Activated CD4-positive, alpha-beta T cell treated with anti-CD3 and anti-CD28 coated beads for 48 hours (primary cell): ENCODE measurements at places on chromosomes 4 and X.

- DNase-seq: no peak
These were observed 153.4 kb downstream of the FSTL5 start for GRCh38 chr4:162010362-162010761.

- no peak for DNase-seq
These were observed 35.3 kb upstream of the TENM3 start for GRCh38 chr4:182207830-182208396.

DNA sequence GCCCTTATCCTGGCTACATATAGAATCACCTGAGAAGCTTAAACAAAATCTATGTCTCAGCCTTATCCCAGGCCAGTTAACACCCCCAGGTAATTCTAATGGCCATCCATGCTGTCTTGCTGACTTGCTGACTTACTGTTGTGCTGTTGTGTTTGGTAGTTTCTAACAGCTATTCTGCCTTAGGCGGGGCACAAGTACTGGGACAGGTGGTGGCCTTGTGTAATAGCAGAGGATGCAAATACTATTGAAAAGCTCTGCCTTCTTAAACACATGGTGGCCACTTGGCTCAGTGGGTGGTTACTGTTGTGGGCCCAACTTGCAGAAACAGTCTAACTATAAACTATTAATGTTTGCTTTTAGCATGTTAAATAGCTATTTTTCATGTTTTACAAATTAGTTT lies 56.2 kb downstream of the CDS1 start:
- DNase-seq: no peak

GRCh38 chr4:53161051-53161786 lies 204.6 kb downstream of the SCFD2 start:
- DNase-seq: no peak

- no peak for DNase-seq
These were observed 127.3 kb downstream of the TMA16 start for GRCh38 chr4:163621821-163622220.

GRCh38 chr4:189656641-189657040 lies 284.0 kb upstream of the FRG1 start:
- DNase-seq: no peak

DNA sequence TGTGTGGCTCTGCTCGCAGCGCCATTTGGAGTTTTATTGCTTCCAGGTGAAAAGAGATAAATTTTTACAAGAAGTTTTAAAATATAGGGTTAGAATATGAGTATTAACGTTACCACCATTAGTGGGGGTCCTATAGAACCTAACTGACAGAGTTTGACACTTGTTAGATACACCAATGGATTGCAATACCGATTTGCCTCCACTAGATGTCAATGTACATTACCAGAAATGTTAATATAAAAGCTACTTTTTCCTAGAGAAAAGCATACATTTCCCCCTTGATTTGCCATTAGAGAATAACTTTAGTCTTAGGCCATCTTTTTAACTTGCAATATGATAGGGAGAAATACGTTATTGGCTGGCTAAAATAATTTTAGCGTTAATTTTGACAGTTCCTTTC lies 108.4 kb downstream of the LINC00632 start:
- no peak for DNase-seq

GRCh38 chr4:113730467-113731216 lies 30.9 kb downstream of the CAMK2D start:
- no peak for DNase-seq

GRCh38 chrX:11724122-11725017 lies 33.7 kb upstream of the MSL3 start:
- DNase-seq: peak; percentile 9

- DNase-seq: no peak
These were observed 84.3 kb upstream of the TAPT1 start for GRCh38 chr4:16310606-16311005.

DNA sequence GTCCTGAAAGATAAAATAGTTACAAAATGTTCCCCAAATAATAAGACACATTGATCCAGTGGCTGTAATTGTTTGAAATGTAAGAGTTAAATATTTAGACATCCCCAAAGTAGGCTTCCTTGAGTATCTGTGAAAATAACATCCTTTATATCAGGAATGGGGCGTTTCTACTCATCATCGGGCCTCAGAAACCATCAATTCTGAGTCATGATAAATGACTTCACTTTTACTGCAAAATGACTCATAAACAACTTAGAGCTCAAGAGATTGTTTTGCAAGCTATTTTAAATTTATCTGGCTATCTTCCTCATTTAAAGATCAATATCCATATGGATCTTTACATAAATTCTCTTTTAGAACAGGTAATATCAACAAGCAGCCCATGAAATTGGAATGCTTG lies 369.4 kb upstream of the CNKSR2 start:
- DNase-seq: no peak

- no peak for DNase-seq
These were observed 73.5 kb upstream of the EMCN start for GRCh38 chr4:100591161-100591876.

DNA sequence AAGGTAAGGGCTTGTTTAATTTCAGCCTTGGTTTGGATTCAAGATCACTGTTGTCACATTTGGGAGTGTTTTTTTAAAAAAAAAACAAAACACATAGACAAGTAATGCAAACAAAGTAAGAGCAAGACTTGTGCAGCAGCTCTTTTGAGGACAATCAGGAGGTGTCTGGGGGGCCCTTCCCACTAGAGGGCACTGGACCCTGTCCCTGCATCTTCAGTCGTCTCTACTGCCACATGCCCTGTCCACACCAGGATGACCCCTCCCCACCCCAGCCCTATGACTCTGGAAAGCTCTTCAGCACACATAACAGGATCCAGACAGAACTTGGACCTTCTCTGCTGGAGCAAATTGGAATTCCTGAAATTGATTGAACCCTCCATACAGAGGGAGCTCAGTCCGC lies 71.0 kb downstream of the USP46 start:
- peak; percentile 32 for DNase-seq

DNA sequence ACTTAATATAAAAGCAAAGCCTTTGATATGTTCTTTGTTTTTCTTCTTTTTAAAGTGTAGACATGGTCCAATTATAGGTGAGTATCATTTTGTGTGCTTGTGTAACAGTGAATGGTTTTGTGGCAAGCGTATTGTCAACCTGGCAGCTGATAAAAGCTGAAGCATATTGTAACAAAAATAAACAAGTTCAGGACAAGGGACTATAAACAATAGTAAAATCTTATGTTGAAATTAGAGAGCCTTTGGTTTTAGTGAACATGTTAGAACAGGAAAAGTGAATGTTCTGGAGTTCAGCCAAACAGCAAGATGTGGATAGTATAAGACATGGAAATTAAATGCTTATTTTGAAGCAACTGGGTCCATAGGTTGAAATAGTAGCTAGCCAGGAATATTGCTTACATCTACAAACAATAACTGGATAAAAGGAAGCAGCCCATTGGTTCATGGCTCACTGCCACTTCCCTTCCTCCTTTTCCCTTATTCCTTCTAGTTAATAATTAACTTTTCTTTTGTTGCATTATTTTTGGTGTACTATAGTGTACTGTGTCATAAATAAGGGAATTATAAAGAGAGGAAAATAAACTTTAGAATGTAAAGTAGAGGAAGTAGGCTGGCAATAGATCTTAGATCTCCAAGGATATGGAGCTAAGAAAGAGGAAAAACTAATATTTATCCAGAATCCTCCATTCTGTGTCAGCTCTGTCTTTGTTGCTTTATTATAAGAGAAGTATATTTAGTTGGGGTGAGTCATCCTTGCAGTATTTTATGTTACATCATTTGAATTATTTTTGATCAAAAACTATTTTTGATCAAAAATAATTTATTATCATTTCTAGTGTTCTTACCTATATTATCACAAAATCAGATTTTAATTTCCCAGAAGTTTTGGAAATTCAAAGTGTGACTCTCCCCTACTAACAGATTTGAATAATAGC lies 65.6 kb downstream of the MRPL1 start:
- DNase-seq: no peak

GRCh38 chr4:16707874-16708273 lies 190.6 kb downstream of the LDB2 start:
- DNase-seq: no peak

- no peak for DNase-seq
These were observed 13.4 kb upstream of the SNX12 start for GRCh38 chrX:71081330-71082123.

DNA sequence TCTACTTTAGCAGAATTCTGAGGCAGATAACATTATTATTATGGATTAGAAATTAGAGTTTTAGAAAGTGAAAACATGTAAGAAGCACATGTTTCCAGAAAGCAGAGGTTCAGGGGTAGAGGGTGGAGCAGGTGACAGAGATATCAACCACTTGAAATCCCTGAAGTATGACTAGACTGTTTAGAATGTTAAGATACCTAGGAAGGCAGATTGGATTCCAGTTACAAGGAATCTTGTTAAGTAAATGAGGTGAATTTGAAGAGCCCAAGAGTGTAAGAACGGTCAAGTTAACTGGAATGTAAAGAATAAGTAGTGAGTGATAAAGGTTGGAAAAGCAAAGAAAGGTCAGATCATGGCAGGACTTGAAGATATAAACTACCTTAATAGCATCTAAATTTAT lies 37.6 kb downstream of the ARSJ start:
- no peak for DNase-seq
